ENCODE measurements at places on chromosomes 1 and 21.

DNA sequence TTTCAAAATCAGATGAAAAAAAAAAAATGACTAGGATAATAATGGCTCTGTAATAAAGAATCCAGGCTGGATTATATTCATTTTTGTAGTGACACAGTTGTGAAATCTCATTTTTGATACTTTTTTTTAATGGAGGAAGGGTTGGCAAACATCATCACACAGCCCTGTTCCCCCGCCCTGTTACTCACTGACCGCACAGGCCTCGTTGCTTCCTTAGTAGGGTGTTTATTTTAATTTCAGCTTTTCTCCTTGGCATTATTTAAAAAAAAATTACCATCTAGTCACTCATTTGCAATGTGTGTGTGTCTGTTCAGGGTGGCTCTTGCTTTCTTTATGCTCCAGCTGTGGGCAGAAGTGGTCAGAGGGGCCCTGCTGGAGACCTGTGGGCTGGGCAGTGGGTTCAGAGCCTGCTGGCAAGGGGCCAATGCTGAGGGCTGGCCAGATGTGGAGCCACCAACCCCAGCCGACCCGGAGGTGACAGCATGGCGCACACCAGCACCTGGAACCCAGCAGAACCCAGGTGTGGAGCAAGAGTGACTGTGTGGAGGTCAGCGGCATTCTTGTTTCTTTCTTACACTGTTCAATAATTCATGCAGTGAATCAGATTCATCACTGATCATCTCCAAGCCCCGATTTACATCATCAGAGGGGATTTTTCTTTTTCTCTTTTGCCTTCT, 44.6 kb downstream of the ZSCAN20 start:
- DNase-seq = no peak

DNA sequence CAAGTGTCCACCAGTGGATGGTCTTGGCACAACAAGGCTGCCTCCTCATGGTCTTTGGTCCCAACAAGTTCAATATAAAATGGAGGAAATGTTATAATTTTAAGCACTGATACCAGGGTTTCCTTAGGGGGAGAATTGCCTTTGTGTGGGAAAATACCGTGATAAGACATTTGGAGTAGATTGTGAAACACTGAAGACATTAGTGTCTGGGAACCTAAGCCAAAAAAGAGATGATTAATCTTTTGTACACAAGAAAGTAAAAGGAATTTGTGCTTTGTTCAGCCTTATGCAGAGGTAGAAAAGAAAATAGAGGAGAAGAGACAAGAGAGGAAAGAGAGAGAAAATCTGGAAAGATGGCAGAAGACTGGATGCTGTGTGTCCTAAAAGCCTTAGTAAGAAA, 36.1 kb downstream of the ST6GALNAC3 start:
- no peak for DNase-seq

GRCh38 chr1:241985787-241986186, 13.1 kb downstream of the MAP1LC3C start:
- no peak for DNase-seq

GRCh38 chr1:59856725-59857338, 42.1 kb downstream of the HOOK1 start:
- no peak for DNase-seq

GRCh38 chr1:170483051-170483450, 48.9 kb upstream of the GORAB start:
- DNase-seq = no peak

GRCh38 chr21:43597052-43597451, 62.2 kb downstream of the HSF2BP start:
- DNase-seq = no peak

DNA sequence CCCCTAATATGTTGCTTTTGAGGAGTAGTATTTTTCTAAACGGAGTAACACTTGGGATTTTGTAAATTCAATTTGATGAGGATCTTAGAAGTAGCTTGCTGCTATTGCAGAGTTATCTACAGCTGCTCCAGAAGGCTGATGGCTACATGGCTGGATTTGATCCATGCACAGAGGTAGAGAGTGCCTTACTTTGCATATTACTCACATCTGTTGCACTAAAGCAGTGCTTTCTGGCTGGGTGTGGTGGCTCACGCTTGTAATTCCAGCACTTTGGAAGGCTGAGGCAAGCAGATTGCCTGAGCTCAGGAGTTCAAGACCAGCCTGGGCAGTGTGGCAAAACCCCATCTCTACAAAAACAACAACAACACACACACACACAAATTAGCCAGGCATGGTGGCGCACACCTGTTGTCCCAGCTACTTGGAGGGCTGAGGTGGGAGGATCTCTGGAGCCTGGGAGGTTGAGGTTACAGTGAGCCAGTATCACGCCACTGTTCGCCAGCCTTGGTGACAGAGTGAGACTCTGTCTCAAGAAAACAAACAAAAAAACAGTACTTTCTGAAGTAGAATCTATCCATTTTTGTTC, 24.6 kb downstream of the RALGPS2 start:
- DNase-seq = no peak

DNA sequence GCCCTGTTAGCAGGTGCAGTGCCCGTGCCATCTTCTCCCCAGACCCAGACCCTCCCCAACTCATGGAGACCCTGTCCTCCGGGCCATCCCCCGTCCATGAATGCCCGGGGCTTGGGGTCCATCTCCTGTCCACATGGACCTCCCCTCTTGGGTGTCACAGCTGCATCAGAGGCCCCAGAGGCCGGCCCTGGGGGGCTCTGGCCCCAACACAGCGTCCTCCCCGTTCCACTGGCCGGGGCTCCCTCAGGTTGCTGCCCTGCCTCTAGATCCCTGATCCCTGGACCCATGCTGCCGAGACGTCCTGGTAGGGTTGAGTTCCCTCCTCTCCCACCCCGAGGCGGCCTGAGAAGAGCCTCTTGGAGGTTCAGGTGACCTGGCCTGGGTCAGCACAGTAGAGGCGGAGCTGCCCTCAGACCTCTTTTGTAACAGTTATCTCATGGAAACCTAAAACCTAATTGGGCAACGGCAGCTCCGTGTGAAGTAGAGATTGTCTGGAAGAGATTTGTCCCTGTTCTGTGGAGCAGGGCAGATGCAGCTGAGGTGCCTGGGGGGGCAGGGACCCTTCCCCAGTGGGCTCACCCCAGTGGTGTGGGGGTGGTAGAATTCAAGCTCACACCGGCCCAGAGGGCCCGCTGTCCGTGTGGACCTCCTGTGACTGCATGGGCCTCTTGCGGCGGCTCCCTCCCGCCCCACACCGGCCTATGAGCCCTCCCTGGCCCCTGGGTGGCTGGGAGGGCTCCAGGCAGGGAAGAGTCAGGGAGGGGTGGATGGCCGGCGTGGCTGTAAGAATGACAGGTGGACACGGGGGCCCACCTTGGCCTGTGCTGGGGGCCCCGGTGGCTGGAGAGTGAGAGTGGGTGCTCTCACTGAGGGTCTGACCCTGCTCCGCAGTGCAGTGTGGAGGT, 56.1 kb downstream of the SKI start:
- DNase-seq = no peak

GRCh38 chr1:156108664-156109241, 5.8 kb upstream of the LMNA start:
- no peak for DNase-seq

- no peak for DNase-seq
Observed at GRCh38 chr1:18653367-18653766, 22.7 kb downstream of the PAX7 start.
